Fibroblast of skin of right biceps (primary cell): ENCODE measurements at places on chromosomes 7 and 10.

DNA sequence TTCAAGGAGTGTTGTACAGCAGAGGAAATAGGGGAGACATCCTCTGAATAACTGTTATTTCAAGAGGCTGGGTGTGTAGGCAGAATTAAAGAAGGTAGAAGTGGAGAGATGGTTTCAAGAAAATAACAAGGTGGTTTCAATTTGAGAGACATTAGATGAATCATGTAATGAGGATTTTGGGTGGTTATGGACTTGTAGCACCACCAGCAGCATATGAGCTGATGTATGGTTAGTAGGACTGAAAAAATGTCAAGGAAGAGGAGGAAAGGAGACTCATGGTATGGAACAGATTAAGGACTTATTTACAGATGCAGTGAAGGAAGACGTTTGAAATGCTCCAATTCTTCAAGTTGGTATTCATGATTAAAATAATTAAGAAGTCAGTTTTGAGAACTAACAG, 166.2 kb downstream of the EXOC4 start:
- DNase-seq, result peak; percentile 69

GRCh38 chr10:15789793-15790525, 70.2 kb upstream of the ITGA8 start:
- DNase-seq, result peak; percentile 90

DNA sequence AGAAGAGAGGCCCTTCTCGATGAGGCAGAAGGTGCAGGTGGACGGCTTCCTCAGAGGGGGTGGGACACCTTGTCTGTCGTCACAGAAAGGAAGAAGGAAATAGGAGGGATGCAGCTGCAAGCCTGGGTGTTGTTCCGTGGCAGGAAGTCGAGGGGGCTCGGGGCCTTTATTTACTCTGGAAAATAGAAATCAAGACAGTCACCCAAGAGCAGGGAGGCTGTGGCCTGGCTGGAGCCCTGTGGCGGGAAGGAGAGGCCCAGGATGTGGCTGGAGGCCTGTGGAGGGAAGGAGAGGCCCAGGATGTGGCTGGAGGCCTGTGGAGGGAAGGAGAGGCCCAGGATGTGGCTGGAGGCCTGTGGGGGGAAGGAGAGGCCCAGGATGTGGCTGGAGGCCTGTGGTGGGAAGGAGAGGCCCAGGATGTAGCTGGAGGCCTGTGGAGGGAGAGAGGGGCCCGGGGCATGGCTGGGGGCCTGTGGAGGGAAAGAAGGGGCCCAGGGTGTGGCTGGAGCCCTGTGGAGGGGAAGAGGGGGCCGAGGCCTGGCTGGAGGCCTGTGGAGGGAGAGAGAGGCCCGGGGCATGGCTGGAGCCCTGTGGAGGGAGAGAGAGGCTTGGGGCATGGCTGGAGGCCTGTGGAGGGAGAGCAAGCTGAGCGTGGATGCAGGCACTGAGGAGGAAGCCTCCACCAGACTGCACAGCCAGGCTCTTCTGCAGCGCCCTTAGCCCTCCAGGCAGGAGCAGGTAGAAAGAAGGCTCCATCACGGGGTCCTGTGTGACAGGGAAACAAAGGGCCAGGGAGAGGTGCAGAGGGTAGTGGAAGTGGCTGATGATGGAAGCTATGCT, 97.3 kb upstream of the SFMBT2 start:
- no peak for DNase-seq

- no peak for DNase-seq
Measured at GRCh38 chr7:72030994-72031667, 381.0 kb downstream of the CALN1 start.

DNA sequence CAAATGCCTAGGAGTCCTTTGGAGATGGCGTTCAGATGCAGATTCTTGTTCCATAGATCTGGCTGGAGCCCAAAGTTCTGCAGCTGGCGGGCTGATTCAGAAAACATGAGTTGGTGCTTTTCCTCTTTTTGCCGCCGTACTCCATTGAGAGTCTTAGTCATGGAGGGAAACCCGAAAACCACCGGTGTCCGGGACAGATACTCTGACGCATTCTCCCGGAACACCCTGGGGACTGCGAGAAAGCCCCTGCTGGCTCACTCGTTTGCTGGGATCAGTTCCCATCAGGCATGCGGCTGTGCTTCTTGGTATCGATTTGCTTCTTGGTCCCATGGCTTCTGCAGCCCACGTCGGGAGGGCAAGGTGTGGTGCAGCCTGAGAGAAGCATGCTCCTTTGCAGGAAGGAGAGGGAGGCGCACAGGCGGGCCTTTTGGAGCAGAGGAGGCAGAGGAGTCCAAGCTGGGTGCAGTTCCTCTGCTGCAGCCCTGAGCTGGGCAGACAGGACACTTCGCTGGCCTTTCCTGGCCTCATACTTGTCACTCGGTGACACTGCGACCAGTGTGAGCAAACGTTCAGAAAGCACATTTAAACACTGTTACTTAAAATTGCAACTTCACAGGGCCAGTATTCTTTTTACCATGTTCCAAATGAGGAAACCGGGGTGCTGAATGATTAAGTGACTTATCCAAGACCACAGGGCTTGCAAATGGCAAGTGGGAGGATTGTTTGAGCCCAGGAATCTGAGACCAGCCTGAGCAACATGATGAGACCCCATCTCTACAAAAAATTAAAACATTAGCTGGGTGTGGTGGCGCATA, 30.6 kb upstream of the PFKFB3 start:
- peak; percentile 97 for DNase-seq

DNA sequence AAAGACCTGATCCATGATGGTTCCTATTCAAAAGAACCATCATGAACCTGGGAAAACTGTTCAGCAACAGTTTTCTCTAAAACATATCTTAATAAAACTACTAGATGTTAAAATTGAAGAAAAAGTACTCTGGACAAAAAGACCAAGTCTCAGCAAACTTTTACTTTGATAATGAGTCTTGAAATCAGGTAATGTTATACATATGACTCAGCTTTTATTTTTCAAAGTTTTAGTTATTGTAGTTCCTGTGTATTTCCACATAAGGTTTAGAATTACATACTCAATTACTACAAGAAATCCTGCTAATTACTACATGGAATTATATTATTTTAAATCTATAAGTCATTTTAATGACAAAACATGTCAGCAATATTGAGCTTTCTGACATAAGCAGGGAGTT, 42.2 kb downstream of the ZNF33B start:
- DNase-seq, result no peak

GRCh38 chr7:146772601-146773000, 656.0 kb downstream of the CNTNAP2 start:
- DNase-seq, result no peak

DNA sequence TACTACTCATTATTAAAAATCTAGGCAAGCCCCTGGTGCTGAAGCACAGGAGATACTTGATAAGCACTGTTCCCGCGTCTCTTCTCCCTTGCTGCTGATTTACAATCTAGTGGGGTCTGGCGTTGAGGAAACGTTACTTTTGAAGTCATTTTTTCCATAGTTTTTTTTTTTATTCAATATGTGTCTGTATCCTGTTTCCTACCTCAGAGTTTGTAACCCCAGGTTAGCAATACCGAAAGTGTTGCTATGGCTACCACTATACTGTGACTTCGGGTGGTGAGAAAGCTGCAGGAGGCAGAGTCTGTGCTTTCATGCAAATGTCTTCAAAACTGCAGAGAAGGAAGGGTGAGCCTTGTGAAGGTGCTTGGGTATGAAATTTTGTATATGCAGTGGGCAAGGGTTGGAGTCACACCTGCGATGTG, 458.8 kb upstream of the GHITM start:
- no peak for DNase-seq

- DNase-seq, result no peak
Measured at GRCh38 chr7:10472115-10472514, 501.6 kb upstream of the PHF14 start.

GRCh38 chr7:74479961-74480829, 26.5 kb downstream of the GTF2IRD1 start:
- peak; percentile 77 for DNase-seq

- DNase-seq, result no peak
Measured at GRCh38 chr7:156725073-156725472, 84.5 kb downstream of the RNF32 start.

GRCh38 chr10:104099941-104100340, 14.3 kb upstream of the COL17A1 start:
- DNase-seq, result peak; percentile 19

GRCh38 chr7:114181280-114181679, 233.3 kb upstream of the FOXP2 start:
- no peak for DNase-seq

DNA sequence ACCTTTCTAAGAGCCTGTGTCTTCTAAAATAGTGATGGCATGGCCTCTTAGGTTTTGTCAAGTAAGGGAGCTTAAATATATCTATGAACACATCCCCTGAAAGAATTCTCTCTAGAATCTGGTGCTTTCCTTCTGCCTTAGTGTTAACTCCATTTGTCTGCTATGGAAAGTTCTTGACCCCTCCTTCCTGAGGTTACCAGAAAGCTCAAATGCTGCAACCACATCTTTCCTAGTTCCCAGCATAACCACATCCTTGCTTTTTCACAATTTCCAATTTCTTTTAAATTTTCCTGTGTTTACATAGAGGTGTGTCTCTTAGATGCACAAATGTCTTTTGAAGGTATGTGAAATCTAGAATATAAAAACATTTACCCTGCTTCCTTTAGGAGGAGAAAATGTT, 16.4 kb upstream of the GSDME start:
- no peak for DNase-seq

DNA sequence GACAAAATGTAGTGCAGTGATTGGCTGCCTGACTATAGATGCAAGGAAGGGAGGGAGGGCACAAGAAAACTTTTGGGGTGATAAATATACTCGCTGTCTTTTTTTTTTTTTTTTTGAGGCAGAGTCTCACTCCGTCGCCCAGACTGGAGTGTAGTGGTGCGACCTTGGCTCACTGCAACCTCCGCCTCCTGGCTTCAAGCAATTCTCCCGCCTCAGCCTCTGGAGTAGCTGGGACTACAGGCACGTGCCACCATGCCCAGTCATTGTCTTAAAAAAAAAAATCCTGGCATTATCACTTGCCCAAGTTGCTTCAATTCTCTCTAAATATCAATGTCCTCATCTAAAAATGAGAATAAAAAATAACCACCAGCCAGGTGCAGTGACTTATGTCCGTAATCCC, 7.6 kb upstream of the FZD9 start:
- DNase-seq, result no peak
